Thoracic aorta (tissue), 2 donors: ENCODE measurements at places on chromosomes 3 and 15. TPM values are rescaled to one million over a fixed set of nuclear protein-coding genes. Genes with fewer than 3 reads are reported as not detected.

DNA sequence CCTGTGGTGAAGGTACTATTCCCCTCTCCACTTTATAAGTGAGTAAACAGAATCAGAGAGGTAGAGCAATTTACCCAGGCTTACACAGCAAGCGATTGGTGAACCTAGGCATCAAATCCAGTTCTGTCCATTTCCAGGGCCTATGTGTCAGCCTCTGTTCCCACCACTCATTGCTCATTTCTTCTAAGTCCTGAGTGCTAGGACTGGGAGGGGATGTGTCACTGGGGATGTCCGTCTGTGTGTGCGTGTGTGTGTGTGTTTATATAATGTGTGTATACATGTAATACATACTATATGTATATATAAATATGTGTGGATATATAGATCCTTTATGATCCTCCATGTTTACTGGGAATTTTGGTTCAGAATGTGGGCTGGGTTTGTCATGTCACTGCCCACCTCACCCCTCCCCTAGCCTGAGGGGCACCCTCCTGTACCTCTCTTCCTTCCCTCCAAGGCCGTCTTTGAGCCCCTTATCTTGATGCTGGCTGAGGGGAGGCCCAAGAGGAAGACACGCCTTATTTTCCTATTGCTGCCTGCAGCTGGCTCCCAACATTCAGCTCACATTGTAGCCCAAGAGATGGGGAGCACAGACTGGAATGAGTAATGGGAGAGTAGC is 2.1 kb downstream of the TMEM43 start:
- no peak for DNase-seq

DNA sequence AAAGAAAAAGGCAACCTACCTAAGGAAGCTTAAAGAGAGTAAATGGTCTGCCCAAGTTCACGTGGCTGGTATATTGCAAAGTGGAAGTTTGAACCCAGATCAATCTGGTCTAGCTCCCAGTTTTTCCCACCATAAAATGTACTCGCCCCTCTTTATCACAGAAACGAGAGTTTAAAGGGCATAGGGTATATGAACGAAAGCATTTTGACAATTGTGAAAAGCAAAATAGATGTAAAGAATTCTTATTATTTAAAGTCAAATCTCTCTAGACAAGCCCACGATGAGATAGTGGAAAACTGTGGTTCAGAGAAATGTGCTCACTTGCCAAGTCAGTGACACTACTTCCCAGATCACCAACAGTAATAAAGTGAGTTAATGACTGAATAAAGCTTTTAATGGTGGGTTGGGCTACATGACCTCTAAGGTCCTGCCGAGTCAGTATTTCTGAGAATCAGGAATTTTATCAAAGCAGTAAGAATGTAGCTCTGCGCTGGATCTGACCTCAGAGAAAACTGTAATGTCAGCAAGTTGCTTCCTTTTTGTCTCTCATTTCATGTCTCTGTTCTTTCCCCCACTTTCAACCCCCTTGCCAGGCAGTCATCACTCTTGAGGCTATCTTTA is 23.3 kb upstream of the NEO1 start:
- DNase-seq, result no peak

GRCh38 chr3:168803536-168803935 is 707.8 kb upstream of the GOLIM4 start:
- DNase-seq, result no peak

GRCh38 chr3:67650084-67650483 is 4.3 kb downstream of the SUCLG2 start:
- DNase-seq, result no peak

C3orf22 gene
- total RNA-seq, result not detected

ALS2CL gene
- 25.2 TPM for total RNA-seq

- no peak for DNase-seq
Observed at GRCh38 chr3:40976241-40976640, 223.1 kb upstream of the CTNNB1 start.

- DNase-seq, result peak; percentile 11
Observed at GRCh38 chr15:65791335-65792137, 557 bp downstream of the DENND4A start.

DNA sequence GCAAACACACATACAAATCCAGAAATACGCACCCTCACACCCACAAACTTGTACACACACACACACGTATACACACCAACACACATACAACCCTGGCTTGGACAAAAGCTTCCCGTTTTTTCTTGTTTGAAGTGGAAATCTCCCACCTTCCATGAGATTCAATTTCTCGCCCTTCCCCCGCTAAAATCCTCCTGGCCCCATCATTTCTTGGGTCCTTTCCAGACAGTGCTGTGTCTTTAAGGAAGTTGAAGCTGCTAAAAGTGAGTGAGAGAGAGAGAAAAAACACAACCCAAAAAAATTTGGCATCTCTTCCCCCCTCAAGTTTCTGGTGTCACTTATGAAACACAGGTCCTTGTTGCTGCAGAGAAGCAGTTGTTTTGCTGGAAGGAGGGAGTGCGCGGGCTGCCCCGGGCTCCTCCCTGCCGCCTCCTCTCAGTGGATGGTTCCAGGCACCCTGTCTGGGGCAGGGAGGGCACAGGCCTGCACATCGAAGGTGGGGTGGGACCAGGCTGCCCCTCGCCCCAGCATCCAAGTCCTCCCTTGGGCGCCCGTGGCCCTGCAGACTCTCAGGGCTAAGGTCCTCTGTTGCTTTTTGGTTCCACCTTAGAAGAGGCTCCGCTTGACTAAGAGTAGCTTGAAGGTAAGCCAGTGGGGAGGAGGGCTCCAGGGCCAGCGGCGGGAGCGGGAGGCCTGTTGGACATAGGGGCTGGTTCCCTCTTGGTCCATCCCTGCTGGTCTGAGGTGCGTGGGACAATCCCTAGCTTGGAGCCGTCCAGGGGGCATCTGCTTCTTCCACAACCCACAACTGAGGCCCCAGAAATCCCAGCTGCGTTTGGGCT is at the start of gene ISLR:
TSS of gene ISLR (plus strand) at position 331 of the 839 bp plus-strand sequence. CDS start 1,149 bp downstream, outside the sequence.
- no peak for DNase-seq

DNA sequence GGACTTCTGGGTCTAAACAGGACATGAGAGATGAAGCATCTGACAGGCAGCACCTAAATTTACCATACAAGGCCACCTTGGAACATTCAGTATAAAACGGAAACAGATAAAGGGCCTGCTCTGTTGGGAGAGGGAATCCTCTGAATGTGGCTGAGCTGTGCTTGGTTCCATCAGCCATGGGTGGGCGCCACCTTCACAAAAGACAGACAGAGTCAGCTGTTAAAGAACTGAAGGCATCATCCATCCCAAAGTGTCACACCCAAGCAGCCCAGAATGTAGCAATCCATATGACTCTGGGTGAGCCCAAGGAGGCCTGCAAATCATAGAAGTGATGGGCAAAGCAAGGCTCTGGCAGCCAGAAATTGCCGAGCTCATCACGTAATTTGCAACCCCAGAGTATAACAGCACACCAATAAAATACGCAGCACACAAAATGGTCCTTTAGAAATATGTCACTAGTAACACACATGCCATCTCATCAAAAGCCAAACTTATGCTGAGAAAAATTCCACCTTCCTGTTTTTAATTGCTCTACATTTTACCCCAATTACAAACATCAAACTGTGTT is 24.8 kb upstream of the RBP1 start:
- no peak for DNase-seq

GRCh38 chr3:128263946-128264345 is 110.7 kb downstream of the EEFSEC start:
- DNase-seq, result no peak

DNA sequence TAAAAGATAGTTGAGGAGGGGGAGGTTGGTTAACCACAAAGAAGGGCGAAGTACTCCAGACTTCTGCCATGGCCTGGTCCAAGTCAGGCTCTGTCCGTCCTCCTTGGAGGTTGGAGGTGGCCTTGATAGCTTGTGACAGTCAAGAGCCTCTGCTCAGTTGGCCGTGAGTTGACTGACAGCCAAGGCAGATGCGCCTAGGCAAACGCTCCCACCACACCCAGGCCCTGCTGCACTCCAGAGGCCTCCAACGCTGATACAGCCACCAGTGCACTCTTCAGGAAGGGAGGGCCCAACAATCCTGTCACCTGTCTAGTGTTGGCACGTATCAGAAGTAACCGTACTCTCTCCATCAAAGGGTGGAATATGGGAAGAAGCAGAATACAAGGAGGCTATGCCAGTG is 9.3 kb downstream of the RBPMS2 start:
- DNase-seq, result no peak

ERICH6 gene
- not detected for total RNA-seq

DNA sequence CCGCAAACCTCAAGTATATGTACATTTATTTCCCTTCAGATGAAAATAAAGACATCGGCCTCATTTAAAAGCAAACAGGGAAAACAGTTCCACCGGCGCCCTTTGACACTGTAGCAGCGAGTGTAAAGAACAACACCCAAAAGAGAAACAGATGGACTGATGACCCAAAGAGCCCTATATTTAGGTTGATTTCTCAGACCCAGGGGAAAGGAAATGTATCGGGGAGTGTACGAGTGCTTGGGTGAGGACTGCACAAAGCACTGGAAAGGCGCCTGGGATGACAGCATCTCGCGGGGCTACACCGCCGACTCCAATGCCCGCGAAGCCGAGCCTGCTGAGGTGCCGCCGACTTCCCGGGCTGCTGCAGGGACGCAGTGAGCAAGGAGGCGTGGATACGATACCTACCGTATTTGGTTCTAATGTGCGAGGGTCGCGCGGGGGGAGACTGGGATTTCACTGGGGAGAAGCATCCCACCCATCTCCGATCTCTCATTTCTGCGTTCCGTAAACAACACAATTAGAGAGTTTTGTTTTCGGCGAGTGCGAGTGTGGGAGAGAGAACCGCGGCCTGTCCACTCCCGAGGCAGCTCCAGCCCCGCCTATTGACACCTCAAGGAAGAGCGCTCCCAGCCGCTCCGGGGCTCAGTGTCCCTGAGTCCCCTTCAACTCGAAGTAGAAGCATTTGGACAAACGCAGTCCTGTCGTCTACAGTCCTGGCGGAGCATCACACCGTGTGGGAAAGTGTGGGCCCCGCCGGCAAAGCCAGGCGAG is 2.0 kb downstream of the MECOM start:
- DNase-seq, result no peak

PLA1A gene
- 20.8 TPM for total RNA-seq

GRCh38 chr15:67548236-67548852 is 5.8 kb downstream of the MAP2K5 start:
- DNase-seq, result no peak

C2CD4A gene
- not detected for total RNA-seq

DHX36 gene
- 71.5 TPM for total RNA-seq

- no peak for DNase-seq
Observed at GRCh38 chr3:11546657-11547302, 96.9 kb downstream of the VGLL4 start.

DNA sequence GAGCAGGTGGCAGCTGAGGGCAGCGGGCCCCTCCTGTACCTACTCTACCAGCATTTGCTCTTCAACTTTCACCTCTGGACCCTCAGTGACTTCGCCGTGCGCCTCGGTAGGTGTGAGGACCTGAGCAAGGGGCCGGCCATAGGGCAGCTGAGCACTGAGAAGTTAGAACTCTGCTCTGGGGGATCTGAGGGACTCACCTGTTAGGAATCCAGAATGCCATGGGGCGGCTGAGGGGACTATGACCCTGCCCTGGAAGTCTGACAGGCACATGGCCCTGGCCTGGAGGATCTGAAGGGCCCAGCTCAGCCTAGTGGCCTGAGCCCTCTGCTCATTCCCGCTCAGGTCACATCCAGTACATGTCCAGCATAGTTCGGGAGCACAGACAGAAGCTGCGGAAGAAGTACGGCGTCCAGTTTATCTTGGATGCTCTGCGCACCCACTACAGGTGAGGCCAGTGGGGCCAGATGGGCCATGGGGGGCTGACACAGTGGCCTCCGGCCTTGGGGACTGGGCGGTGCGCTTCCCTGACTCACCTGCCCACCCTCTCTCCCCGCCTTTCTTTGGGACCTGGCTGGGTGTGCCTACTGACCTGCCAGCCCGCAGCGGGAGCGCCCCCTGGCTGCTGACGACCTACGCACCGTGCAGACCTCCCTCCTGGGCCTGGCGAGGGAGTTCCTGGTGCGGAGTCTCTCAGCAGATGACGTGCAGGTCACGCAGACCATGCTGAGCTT is 18.8 kb downstream of the NBEAL2 start:
- DNase-seq, result no peak

GRCh38 chr15:70196372-70197316 is 98.9 kb upstream of the TLE3 start:
- DNase-seq, result no peak
